Stimulated activated CD4-positive, alpha-beta T cell treated with anti-CD3 and anti-CD28 coated beads, TNF-alpha, amount 100 ng/mL, for 24 hours (primary cell): ENCODE measurements at places on chromosomes 5 and 9.
A peak's percentile ranks its signal among the peaks of the same experiment; 100 is the strongest.

DNA sequence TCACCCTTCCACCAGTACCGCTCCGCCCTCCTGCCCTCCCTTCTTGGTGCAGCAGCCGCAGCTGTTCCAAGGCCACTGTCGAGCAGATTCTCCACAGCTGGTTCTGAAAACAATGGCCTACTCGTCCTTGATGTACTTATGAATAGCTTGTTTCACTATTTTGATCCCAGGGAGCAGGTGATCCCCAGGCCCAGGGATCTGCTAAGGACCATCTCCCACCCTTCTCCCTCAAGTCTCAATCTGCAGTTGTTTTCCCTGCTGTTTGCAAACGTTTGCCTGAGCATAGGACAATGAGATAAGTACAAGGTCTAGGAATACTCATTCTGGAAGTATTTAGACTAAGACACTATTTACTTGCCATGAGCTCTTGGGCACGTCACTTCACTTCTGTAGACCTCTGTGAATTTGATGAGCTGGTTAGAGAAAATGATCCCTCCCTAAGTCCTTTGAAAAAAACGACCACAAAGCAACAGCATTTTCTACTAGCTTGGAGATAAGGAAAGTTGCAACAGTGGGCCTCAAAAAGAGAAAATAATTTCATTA, 1.8 kb downstream of the LURAP1L start:
- DNase-seq = no peak

GRCh38 chr5:113357696-113358476, 76.9 kb downstream of the TSSK1B start:
- DNase-seq = no peak

DNA sequence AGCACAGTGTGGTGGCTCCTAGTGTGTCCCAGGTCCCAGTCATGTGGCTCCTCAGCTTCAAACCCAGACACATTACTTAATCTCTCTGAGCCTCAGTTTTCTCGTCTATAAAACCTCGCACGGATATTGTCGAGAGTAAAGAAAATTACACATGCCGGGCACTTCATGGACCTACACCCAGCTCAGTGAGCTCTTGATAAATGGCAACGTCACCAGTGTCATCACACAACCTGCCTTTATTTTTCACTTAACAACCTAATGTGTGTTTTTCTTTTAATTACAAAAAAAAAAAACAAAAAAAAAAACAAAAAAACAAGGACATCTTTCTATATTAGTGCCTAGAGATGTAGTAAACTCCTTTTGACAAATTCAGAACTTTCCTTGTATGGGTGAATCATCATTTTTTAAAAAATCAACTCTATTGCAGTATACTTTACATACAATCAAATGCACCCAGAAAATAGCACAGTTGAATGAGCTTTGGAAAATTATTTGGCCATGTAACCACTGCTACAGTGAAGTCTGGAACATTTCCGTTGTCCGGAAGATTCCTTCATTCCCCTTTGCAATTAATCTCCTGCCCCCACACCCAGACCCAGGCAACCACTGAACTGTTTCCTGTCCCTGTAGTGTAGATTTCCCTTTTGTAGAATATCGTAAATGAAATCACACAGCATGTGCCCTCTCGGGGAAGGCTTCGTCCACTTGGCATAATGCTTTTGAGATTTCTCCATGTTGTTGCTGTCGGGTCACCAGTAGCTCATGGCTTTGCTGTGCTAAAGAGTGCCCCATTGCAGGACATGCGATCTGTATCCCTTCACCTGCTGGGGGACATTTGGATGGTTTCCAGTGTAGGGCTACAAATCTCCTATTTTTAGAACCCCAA, 100.4 kb upstream of the LARP1 start:
- no peak for DNase-seq

GRCh38 chr9:4638968-4639367, 23.1 kb upstream of the PLPP6 start:
- no peak for DNase-seq

- DNase-seq = no peak
Measured at GRCh38 chr9:88949425-88949824, 41.8 kb upstream of the S1PR3 start.

DNA sequence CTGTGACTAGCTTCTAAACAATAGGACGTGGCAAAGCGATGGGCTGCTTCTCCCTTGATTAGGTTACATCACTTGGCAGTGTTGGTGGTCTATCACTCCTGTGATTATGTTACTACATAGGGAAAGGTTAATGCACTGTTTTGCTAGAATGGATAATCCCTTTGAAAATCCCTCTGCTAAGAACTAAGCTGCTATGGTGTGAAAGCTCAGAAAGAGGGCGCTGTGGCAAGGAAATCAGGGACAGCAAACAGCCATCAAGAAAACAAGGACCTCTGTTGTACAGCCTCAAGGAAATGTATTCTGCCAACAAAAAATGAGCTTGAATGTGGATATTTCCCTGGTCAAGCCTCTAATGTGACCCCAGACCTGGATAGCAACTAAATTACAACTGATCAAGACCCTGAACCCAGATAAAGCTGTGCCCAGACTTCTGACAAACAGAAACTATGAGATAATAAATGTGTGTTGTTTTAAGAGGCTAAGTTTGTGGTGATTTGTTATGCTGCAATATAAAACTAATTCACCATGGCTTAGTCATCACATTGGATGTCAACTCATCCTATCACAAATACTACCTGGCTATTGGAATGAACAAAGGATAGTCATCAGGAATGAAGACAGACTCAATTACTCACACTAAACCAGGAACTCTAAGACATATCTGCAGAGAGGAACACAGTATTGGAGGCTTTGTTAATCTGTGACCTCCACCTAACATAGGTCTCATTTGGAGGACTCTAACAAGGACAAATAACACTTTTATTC, 1215.9 kb downstream of the EFNA5 start:
- DNase-seq = no peak

DNA sequence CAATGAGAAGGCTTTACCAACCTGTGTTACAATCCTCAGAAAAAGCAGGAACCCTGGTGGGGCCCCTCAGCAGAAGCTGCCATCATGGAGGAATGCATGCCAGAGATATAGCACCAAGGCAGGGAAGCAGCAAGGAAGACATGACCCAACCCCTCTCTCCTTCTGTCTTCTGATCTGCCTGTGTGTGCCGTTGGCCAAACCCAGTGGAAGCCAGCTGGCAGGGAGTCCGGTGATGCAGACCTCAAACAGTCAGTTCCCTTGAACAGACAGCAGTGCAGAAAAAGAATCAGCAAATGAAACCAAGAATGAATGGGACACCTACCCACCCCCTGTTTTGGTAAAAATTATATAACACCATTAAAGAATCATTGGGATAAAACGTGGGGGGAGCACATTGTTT, 234.2 kb downstream of the ZNF608 start:
- no peak for DNase-seq

- DNase-seq = no peak
Measured at GRCh38 chr5:1746371-1747078, 53.1 kb downstream of the MRPL36 start.

DNA sequence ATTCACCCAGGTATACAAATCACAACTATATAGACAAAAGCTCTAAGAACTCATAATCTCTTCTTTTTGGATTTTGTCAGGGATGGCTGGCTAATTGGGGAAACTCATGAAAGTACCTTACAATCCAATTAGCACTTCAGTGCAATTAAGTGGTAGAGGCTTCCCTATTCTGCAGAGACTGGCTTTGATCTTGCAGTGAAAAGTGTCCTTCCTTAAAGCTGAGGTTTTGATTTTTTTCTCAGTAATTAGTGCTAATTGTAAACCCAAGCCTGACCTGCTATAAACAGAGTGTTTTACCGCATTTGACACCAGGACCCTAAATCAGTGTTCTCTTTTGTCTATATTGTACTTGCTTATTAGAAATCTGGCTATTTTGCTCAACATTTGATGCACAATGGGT, 294.0 kb upstream of the EFNA5 start:
- no peak for DNase-seq

- DNase-seq = no peak
Measured at GRCh38 chr5:147902609-147903115, 3.7 kb downstream of the C5orf46 start.

- DNase-seq = no peak
Measured at GRCh38 chr5:36669015-36669651, 62.7 kb downstream of the SLC1A3 start.

DNA sequence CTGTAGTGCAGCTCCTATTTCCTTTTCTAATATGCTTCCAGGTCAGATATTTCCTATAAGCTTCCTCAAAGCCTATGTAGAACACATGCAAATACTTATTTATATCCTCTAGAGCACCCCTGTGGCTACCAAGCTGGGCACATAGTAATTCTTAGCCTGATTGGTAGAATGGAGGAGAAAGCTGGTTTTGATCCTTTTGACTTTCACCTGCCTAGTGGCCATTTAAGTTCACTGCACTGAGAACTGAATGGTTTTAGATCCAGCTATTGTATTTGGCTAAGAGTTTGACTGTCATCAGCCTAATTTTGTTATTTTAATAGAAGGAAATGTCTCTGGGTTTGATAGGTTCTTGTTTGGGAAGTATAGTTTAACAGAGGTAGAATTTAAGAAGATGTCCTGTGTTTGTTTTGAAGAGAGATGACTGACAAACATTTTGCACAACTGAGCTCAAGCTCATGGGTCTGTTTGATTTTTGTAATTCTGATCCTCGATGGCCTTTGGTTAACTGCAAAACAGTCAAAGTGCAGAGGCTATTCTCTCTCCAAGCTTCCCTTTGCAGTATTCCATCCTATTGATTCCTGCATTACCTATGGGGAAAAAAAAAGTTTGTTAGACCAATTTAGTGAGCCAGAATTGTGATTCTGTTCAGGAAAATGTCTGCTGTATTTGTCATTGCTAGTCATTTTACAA, 85.4 kb downstream of the KCNN2 start:
- no peak for DNase-seq

GRCh38 chr5:72180925-72181324, 73.7 kb downstream of the MAP1B start:
- DNase-seq = no peak

- DNase-seq = no peak
Measured at GRCh38 chr9:34659592-34660253, 2.7 kb downstream of the CCL27 start.

DNA sequence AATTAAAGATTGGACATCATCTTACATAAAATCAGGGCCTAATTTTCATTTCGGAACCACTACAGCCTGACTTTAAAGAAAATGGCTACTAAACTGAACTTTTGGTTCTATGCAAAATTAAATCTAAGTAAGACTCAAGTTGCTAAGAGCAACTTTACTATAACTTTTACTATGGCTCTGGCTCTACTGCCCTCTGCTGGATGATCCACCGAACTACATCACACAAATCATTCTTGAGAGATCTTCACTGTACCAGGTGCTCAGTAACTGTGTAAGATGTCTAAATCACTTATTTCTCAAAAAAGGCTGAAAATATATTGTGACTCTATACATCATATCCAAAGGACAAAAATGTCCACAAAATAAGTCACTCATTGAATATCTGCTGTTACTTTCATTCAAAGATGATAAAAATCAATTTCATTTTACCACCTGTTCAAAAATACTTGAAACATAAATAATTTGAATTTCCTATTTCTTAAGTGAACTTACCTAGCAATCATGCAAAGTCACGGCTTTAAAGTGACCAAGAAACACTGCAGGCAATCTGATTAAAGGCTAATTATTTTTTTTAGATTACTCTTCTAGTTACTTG, 13.5 kb downstream of the MOCS2 start:
- DNase-seq = peak; percentile 69

DNA sequence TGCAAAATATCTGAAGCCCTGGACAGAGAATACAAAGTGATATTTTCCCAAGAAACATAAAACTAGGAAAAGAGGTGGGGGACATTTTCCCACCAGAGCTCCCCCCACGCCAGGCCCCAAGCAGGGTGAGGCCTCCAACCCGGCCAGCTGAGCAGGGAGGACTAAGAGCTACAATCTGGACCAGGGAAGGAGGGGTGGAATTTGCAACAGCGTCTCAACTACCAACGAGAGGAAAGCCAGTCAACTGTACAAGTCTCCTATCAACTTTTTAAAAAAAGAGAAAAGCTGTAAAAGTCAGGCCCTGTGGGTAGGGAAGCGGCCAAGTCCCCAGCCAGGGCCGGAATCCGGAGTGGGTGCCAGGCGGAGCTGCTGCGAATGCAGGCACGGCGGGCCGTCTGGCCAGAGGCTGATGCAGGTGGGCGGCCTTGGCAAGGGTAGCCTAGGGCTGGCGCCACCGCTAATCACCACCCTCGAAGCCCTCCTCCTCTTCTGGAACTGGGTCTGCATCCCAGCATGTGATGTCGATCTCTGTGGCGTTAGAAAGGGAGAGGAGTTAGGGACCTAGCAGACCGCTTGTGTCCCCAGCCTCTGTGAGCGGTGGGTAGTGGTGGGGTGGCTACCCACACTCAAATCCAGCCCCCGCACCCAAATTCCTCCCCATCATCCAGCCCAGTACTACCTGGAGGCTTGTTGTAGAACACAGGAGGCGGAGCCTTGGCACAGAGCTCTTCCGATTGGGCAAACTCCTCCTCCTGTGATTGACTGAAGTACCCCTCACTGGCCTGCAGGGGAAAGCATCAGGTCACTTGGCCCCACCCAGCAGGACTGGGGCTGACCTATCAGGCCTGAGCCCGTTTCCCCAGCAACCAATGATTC, 10.6 kb downstream of the PRR7 start:
- no peak for DNase-seq

DNA sequence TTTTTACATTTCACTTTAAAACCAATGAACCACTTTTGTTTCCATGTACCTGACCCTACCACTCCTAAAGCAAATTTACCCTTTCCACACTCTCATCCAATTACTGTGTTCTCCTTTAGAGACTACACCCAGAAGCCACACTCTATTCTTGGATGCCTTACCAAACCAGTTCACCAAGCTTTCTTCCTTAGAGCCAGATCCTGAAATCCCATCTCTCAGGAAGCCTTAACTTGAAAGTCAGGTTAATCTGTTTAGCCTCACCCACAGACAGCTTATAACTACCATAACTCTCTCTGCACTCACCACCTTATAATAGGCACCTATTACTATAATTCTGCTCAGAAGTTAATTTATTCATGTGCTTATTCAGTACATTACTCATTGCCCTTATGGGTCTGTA, 4.3 kb downstream of the CSNK1A1 start:
- DNase-seq = no peak

DNA sequence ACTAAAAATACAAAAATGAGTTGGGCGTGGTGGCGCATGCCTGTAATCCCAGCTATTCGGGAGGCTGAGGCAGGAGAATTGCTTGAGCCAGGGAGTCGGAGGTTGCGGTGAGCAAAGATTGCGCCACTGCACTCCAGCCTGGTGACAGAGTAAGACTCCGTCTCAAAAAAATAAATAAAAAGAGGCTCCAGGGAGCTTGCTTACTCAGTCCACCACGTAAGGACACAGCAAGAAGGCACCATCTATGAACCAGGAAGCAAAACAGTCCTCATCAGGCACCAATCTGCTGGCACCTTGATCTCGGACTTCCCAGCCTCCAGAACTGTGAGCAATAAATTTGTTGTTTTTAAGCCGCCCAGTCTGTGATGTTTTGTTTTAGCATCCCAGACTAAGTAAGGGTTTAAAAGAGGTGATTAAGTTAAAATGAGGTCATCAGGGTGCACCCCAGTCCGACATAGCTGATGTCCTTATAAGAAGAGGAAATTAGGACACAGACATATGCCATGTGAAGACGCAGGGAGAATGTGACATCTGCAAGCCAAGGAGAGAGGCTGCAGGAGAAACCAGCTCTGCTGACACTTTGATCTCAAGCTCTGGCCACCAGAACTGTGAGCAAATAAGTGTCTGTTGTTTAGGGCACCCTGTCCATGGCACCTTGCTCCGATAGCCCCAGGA, 45.9 kb downstream of the C9orf50 start:
- DNase-seq = no peak
